Right lobe of liver (tissue), 6 donors: ENCODE measurements at places on chromosomes 7 and 10. TPM values are rescaled to one million over a fixed set of nuclear protein-coding genes. Genes with fewer than 3 reads are reported as not detected.

The TFR2 gene
- total RNA-seq, result 413 TPM

The TYW1B gene
- 1.2 TPM for total RNA-seq

The FMC1 gene
- total RNA-seq, result 17.7 TPM

The CYP51A1 gene
- total RNA-seq, result 122 TPM

GRCh38 chr7:22944022-22944421 lies 69.9 kb downstream of the HYCC1 start:
- H3K4me1 ChIP-seq, result no peaks in the 10 kb centered on the region
- H3K27ac ChIP-seq, result no peak overlapping the region
- H3K4me3 ChIP-seq, result no peak overlapping the region
- DNase-seq, result no peak

GRCh38 chr7:29479301-29480200 lies 84.1 kb upstream of the PRR15 start:
- no peak overlapping the region for H3K4me3 ChIP-seq
- H3K4me1 ChIP-seq, result peaks cover 5% of the 10 kb centered on the region
- no peaks in the 10 kb centered on the region for H3K27me3 ChIP-seq
- H3K27ac ChIP-seq, result no peak overlapping the region

- H3K27me3 ChIP-seq, result no peaks in the 10 kb centered on the region
- no peak overlapping the region for H3K27ac ChIP-seq
Measured at GRCh38 chr7:43768201-43768886, 9.9 kb downstream of the BLVRA start.

DNA sequence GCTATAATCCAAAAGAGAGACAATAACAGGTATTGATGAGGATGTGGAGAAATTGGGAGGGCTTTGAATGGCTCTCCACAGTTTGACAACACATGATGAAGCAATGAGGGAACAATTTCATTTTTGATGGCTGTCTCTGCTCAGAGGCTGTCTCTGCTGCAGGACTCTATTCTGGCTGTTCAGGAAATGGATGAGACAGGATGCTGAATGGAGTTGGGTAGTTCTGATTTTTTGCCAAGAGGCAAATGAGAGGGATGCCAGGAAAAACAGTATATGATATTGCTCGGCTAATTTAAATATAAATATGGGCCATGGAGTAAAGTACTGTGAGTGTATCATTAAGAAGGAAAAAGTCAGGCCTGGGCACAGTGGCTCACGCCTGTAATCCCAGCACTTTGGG lies 16.8 kb downstream of the APBB1IP start:
- H3K4me1 ChIP-seq, result no peaks in the 10 kb centered on the region
- H3K36me3 ChIP-seq, result no peaks in the 10 kb centered on the region
- H3K27me3 ChIP-seq, result no peaks in the 10 kb centered on the region
- no peak for DNase-seq
